ENCODE measurements at places on chromosomes 3 and 15. TPM values are rescaled to one million over a fixed set of nuclear protein-coding genes. Genes with fewer than 3 reads are reported as not detected.

The P2RY12 gene
- not detected for total RNA-seq

The TAMM41 gene
- total RNA-seq: 24.7 TPM

The SERINC4 gene
- 0.10 TPM for total RNA-seq

The GPR171 gene
- 229 TPM for total RNA-seq

The C3orf49 gene
- total RNA-seq: not detected

The RPL29 gene
- total RNA-seq: 1,432 TPM

The P3H2 gene
- not detected for total RNA-seq

The HTR3E gene
- not detected for total RNA-seq

The ABHD6 gene
- 8.6 TPM for total RNA-seq

The ASB14 gene
- not detected for total RNA-seq

The CKMT1B gene
- 0.25 TPM for total RNA-seq

The CRABP1 gene
- total RNA-seq: not detected

The FETUB gene
- not detected for total RNA-seq
